ENCODE measurements at places on chromosomes 3 and 15. TPM values are rescaled to one million over a fixed set of nuclear protein-coding genes. Genes with fewer than 3 reads are reported as not detected.

Gene HHLA2
- polyA plus RNA-seq = 97.8 TPM

Gene SLC27A2
- 4.6 TPM for polyA plus RNA-seq

Gene KLHL6
- under 0.01 TPM for polyA plus RNA-seq

Gene HDC
- 2.4 TPM for polyA plus RNA-seq

DNA sequence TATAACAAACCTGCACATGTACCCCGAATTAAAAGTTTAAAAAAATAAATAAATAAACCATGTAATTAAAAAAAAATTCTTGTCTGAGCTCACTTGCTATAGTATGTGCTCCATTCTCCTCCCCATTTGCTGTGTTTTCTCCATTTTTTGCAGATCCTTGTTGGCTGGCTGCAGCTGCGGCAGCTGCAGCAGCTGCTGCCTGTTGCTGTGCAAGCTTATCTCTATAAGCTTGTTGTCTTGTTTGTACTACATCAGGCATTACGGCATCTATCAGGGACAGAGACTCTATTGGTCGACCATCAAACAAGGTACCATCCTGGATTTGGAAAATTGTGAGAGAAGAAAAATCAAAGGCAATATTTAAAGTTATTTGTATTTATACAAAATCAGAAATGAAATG lies 145.9 kb downstream of the TBL1XR1 start:
- DNase-seq = no peak

- DNase-seq = no peak
These were observed 14.5 kb downstream of the H1-8 start for GRCh38 chr3:129557548-129557894.

DNA sequence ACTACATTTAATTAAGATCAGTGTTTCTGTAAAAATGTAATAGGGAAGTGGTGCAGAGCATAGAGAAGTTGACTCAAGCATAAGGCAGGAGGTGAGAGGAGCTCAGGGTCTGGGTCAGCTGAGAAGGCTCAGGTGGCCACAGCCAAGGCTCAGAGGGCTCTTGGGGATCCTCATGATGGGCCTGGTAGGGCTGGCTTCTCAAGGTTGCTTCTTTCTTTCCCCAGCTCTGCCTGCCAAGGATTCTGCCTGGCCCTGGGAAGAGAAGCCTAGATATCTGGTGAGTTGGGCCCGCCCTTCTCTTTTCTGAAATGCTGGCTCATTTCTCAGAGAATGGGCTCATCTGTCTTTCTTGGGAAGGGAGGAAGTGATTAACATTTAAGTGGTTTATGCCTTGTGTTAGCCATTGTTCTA lies 6.5 kb downstream of the ZNF589 start:
- DNase-seq = peak; percentile 29

GRCh38 chr15:90354986-90355385 lies 2.9 kb downstream of the ZNF774 start:
- DNase-seq = no peak

- no peak for DNase-seq
These were observed 14.2 kb downstream of the TERC start for GRCh38 chr3:169750665-169751064.

DNA sequence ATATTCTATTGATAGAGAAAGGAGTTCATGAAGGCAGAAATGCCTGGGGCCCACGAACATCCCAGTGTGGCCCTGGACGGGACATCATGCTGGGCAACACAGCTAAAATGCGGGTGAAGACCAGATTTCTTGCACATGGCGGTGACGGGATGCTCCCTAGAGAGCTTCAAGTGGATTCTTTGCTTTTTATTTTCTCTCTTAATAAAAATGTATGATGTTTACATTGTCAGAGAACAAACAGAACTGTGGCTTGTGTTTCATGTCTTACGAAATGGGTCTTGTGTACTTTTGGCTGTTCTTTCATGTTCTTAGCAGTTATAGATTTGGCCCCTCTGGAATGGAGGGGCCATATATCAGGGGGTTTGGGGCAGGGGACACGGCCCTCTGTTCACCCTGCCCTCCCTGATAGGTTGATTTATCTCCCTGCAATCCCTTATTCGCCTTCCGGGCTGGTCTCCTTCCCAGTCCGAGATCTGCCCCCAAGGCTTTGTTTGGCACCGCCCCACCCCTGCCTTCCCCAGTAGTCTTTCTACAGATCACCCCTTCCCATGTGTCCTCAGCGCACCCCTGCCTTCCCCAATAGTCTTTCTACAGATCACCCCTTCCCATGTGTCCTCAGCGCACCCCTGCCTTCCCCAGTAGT lies 68.7 kb upstream of the CGNL1 start:
- DNase-seq = peak; percentile 42

GRCh38 chr15:66907826-66908743 lies 157.3 kb upstream of the SMAD3 start:
- peak; percentile 88 for DNase-seq

DNA sequence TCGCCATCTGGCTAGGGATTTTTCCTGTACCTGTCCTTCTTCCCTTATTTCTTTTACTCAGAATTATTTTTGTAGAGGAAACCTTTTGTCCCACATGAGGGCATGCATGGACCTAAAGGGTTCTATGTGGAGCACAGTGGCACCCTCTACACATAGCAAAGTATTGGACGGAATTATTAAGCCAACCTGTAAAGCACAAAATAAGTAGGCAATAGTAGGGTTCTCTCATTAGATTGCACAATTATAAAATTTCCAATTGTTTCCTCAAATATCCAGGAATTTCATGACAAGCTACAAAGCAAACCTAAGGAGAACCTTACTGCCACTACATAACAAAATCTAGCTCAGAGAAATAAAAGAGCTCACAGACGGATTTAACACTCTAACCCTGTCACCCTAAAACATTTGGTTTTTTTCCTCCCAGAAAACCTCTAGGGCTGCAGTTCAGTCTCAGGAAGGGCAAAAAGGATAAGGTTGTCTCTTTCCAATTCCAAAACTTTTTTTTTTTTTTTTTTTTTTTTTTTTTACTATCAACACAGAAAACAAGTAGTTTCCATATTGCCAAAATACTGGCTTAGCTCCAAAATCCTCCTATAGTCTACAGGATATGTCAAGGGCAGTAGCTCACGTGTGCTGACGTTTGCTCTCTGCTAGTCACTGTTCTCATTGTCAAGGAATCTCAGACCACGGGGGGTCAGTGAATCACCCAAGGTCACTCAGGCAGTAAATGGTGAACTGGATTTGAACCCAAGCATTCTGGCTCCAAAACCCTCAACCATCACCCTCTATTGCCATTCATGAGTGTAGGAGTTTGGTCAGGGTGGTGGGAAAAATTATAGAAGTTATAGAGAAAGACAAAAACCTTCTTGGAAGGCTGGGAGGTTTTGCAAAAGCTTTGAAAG lies 52.3 kb downstream of the NCEH1 start:
- no peak for DNase-seq

DNA sequence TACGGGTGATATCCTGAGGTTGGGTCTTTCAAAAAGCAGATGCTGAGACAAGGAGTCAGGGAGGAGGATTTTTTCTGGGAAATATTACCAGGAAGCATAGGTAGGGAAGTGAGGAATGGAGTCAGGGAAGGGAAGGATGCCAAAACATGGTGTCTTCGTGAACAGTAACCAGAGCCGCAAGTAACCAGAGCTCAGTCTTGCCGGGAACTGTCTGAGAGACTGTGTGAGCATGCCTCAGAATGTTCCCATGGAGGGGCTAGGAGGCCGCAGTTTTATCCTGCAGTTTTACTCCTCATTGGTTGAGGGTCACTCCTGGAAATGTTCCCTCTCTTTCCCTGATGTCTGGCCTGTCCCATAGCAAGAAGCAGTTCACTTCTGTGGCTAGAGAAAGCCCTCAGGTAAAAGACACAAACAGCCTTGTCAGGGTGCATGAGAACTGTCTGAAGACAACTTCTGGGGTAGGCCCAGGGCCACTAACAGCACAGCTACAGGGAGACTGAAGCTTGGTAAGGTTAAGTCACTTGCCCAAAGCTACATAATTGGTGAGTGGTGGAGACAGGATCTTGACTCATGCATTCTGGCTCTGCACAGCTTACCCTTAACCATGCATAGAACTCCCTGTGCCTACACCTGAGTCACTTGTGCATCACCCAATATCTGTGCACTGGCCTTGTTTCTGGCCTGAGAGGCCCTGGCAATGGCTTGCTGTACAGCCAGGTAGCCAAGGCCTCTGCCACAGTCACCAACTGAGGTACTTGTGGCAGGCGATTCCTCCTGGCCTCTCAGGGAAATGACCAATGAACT lies 76.3 kb upstream of the FRMD4B start:
- DNase-seq = no peak

- no peak for DNase-seq
These were observed 15.2 kb downstream of the P2RY1 start for GRCh38 chr3:152849996-152850578.

DNA sequence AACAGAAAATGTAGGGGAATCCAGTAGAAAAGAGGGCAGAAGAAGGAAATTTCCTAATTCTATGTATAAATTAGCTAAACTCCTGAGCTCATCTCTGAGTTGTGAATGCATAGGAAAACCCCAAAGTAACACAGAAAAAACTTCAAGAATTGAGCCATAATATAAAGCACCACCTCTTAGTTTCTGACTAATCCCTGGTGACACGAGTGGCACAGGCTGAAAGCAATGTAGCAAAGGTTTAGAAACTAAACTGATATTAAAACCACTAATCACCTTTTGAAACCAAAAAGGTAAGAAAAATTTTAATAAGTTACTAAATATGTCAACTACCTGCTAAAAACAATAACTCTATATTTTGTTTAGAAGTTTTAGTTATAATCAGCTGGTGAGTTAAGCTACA lies 255.6 kb upstream of the NECTIN3 start:
- DNase-seq = no peak

- no peak for DNase-seq
These were observed 63.8 kb upstream of the SNRK start for GRCh38 chr3:43222590-43222989.
